ENCODE measurements at places on chromosomes 1 and 21. TPM values are rescaled to one million over a fixed set of nuclear protein-coding genes. Genes with fewer than 3 reads are reported as not detected.

Gene ANKRD34A
- 0.66 TPM for total RNA-seq

DNA sequence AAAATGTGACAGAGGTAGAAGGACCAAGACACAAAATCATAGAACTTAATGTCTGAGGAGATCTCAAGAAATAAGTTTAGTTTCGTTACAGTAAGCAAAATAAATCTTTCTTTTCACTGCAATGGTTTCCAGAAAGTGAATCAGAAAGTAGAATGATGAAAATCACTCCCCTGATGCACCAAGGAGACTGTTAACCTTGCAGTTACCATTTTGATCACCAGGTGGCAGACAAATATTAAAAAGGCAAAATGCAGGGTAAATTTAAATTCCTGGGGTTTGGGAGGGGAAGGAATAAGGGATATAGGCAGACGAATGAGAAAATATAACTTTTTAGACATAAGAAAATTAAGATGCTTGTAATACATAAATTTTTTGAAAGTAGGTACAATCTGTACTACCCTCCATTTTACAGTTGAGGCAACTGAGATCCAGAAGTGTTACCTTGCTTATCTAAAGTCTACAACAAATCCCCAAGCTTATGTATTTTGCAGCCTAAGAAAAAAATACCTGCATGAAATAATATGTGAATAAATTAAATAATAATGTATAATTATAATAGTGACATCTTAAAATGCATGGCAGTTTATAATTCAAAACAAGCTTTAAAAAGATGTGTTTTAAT lies 253.2 kb downstream of the CRB1 start:
- DNase-seq = no peak

Gene GPR153
- total RNA-seq = 4.8 TPM

Gene SAMD11
- 2.4 TPM for total RNA-seq

Gene CD84
- 3.6 TPM for total RNA-seq
